ENCODE measurements at places on chromosomes 2 and 18.
A peak's percentile ranks its signal among the peaks of the same experiment; 100 is the strongest.

GRCh38 chr18:12996661-12997292 lies 5.6 kb downstream of the CEP192 start:
- DNase-seq = no peak

DNA sequence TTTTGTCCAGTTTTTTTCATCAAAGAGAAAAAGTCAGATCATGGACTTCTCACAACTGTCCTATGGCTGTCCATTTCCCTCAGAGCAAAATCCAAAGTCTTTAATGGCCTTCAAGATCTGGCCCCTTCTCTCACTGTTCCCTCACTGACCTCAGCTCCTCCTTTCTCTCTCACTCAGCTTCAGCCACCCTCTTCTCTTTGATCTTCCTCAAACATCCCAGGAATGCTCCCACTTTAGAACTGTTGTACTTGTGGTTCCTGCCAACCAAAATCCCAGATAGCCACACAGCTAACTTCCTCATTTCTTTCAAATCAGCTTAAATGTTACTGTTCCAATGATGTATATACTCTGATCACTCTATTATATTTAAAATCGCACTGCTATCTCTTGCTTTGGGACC lies 82.9 kb downstream of the NUP35 start:
- no peak for DNase-seq

DNA sequence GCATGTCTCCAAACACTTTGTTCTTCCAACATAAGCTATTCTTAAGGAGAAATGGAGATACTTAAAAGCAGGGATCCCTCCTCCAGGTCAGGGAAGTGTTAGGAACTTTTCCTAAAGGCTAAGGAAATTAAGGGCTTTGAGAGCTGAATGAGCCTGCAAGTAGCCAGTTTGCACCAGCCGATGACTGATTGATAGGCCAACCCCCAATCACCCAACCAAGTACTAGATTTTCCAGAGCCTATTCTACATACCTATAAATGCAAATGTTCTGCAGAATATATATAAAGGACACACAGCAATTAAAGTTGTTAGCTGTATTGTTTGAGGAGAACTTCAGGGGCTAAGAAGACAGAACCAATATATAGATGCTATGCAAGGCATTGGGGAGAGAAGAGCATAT lies 547.6 kb downstream of the NRXN1 start:
- DNase-seq = no peak

DNA sequence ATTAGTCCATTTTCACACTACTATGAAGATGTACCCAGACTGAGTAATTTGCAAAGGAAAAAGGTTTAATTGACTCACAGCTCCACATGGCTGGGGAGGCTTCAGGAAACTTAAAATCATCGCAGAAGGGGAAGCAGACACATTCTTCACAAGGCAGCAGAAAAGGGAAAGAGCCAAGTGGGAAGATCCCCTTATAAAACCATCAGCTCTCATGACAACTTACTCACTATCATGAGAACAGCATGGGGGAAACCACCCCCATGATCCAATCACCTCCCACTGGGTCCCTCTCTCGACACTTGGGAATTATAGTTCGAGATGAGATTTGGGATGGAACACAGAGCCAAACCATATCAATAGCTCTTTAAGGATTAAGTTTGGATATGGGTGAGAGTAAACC lies 246.1 kb upstream of the CYRIA start:
- no peak for DNase-seq

GRCh38 chr18:7889515-7889914 lies 322.4 kb downstream of the PTPRM start:
- no peak for DNase-seq

GRCh38 chr2:134231301-134231964 lies 22.4 kb upstream of the MGAT5 start:
- DNase-seq = no peak

DNA sequence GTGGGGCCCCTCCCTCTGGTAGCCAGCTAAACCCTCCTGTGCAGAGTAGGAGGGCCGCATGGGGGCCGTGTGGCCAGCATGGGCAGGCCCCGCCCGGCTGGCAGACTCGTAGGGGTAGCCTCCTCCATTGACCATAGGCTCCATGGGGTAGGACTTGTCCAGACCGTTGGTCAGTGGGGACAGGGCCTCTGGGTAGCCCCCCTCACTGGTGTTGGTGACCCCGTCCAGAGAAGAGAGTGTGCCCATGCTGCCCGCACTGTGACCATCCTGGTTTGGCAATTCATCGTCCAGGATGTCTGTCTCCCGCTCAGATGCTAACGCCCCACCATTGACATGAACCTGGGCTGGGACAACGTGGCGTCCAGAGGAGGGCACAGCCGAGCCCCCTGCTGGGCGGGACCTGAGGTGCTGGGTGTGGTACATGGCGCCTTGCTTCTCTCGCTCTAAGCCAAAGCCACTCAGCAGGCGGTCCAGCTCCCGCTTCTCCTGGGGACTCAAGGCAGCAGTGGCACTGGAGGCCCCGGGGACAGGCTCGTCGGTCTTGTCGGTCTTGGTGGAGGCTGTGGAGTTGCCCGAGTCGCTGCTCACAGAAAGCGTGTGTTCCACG lies 154.3 kb downstream of the TNS1 start:
- no peak for DNase-seq

GRCh38 chr2:28445448-28446258 lies 50.2 kb upstream of the PLB1 start:
- no peak for DNase-seq

DNA sequence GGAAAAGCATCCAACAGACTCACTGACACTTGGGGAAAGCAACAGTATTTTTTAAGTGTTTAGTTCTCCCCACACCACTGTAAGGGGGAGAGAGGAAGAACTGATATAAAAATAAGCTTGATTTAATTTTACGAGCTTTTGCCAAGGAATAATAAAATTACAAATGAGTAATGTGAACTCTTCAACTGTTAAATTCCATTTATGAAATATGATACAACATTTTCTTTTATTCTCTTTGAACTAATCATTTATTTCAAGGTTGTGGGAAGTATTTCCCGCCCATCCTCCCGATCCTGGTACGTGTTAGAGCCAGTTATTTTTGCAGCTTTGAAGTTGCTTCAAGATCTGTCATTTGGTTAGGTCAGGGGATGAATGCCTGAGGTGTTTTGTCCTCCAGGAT lies 35.2 kb downstream of the WDPCP start:
- DNase-seq = no peak

DNA sequence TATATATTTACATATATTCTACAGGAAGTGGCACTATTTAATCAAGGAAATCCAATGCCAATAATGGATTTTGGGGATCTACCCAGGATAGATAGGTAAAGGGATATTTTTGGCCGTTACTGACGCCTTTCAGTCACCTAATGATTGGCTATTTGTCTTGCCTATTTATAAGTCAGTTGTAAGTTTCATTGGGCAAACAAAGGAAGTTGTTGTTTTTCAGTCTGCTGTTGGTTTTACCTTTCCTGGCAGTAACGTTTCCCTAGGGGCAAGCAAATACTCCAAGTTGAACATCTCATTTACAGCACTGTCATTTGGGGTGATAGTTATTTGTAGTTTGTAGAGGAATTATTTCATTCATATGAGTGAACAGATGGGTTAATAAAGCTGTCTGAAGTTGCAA lies 17.0 kb upstream of the LANCL1 start:
- no peak for DNase-seq

GRCh38 chr2:9422321-9423099 lies 818 bp downstream of the ITGB1BP1 start:
- DNase-seq = peak; percentile 67

DNA sequence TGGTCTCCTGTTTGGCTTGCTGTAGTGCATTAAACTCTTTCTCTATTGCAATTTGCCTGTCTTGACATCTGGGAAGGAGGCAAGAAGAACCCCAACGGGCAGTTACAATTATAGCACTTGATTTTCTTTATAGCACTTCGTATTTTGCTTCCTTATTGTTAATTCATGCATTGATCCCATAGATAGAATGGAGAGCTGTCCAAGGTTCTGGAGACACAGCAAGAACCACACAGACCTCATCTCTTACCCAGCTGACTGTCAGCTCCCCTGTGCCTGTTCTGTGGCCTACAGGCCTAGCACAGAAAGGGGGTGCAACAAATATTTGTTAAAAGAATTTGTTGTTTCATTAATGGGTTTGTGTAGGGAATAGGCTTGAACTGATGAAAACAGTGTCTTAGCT lies 194.3 kb downstream of the GALNT1 start:
- DNase-seq = no peak

DNA sequence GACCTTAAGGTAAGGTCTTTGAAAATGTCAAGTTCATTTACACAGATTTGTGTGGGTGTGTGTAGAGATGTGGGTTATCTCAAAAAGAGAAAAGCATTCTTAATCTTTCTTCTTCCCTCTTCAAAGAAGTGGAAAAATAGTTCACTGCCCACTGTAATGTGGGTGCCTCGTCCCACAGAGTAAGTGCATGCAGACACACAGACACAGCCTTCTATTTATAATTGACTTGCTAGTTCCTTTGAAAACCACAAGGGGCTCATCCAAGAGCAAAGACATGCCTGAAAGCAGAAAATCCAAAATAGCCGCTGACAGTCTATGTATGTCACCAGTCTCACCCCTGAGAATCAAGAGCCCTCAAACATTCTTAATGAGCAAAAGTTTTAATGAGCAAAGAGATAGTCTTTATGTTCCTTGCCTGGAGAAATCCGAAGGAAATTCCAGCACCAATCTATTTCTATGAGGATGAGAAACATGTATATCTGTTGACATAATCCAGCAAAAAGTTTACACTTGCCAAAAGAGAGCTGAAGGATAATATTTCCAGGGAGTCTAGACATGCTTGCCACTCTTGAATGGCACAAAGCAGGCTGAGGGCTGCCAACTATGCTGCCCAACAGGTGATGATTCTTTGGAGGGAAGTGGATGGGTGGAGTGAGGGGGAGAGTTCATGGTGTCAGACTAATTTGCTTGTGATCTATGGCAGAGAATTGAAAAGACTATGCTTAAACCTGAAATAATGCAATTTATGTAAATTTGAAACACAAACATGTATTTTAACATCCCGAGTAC lies 93.9 kb downstream of the ACVR1 start:
- no peak for DNase-seq

DNA sequence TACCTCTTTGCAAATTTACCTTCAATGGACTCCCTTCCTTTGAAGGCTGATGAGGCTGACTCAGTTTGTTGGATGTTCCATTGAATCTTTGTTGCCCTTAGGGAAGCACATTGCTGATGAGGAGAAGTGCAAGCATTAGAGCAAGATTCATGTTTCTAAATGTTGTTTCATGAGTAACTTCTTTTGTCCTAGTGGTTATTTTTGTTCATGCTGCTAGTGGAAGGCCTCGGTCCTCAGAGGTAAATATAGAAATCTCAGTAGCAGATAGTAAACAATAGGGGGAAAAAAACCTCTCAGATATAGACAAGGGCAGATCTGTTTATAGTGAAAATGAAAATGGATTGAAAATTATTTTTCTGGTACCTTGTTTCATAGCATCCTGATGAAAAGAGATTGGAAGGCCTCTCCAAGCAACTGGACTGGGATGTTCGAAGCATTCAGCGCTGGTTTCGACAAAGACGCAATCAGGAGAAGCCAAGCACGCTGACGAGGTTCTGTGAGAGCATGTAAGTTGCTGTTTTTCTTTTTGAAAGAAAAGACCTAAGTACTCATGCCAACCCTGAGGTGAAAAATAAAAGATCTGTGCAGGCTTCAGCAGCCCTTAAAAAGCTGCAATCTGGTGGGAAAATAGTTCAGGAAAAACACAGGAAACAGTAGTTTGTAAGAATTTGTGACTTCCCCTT lies 104.9 kb downstream of the CERS6 start:
- no peak for DNase-seq

DNA sequence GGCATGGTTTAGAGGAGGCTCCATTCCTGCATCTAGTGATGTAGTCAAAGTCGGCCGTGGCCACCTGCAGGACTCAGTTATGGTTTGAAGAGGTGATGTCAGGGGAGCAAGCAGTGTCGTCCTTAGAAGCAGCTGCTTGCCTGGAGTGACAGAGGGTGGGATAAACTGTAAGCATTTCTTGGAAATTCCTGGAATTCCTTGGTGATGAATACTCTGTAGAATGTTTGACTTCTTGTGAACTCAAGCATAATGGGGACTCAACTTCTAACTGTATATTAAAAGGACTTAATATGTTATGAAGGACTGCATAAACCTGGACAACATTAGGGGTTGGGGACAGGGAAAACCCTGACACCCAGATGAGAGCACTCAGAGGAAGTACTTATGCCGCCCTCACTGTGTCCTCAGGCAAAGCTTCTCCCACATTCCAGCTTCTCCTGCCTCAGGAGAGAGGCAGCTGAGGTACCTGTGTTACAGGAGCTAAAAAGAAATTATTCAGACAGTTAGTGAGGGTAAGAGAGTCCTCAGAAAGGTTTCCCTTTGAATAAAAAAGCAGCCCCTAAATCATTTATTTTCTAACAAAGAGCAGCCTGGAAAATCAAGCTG lies 459.9 kb upstream of the CELF4 start:
- no peak for DNase-seq

DNA sequence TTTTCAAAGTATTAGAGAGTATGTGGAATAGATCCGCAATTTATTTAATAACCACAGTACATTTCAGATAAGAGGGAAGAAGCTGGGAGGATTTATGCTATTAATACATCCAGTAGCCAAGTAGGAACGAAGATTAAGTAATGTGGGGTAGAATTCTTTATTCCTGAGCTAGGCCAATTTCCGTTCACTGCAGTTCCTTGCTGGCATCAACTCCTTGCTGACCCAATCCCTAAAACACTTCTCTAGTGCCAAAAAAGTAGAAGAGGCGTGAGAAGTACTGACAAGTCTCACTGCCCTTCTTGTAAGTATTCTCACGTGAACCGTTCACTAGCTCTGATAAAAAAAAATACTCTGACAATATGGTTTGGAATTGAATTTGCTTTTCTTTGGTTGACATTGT lies 211.4 kb downstream of the EPHA4 start:
- no peak for DNase-seq

DNA sequence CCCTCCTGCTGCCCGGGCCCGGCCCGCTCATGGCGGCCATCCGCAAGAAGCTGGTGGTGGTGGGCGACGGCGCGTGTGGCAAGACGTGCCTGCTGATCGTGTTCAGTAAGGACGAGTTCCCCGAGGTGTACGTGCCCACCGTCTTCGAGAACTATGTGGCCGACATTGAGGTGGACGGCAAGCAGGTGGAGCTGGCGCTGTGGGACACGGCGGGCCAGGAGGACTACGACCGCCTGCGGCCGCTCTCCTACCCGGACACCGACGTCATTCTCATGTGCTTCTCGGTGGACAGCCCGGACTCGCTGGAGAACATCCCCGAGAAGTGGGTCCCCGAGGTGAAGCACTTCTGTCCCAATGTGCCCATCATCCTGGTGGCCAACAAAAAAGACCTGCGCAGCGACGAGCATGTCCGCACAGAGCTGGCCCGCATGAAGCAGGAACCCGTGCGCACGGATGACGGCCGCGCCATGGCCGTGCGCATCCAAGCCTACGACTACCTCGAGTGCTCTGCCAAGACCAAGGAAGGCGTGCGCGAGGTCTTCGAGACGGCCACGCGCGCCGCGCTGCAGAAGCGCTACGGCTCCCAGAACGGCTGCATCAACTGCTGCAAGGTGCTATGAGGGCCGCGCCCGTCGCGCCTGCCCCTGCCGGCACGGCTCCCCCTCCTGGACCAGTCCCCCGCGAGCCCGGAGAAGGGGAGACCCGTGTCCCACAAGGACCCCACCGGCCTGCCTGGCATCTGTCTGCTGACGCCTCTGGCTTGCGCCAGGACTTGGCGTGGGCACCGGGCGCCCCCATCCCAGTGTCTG lies 767 bp downstream of the RHOB start:
- DNase-seq = peak; percentile 39

- peak; percentile 75 for DNase-seq
Observed at GRCh38 chr2:86249579-86250391, 50.5 kb downstream of the MRPL35 start.

- no peak for DNase-seq
Observed at GRCh38 chr2:37366773-37367172, 22.3 kb downstream of the QPCT start.

- peak; percentile 59 for DNase-seq
Observed at GRCh38 chr2:47002480-47003381, 87.1 kb upstream of the MCFD2 start.
